ENCODE measurements at places on chromosomes 7 and 10. TPM values are rescaled to one million over a fixed set of nuclear protein-coding genes. Genes with fewer than 3 reads are reported as not detected.

DNA sequence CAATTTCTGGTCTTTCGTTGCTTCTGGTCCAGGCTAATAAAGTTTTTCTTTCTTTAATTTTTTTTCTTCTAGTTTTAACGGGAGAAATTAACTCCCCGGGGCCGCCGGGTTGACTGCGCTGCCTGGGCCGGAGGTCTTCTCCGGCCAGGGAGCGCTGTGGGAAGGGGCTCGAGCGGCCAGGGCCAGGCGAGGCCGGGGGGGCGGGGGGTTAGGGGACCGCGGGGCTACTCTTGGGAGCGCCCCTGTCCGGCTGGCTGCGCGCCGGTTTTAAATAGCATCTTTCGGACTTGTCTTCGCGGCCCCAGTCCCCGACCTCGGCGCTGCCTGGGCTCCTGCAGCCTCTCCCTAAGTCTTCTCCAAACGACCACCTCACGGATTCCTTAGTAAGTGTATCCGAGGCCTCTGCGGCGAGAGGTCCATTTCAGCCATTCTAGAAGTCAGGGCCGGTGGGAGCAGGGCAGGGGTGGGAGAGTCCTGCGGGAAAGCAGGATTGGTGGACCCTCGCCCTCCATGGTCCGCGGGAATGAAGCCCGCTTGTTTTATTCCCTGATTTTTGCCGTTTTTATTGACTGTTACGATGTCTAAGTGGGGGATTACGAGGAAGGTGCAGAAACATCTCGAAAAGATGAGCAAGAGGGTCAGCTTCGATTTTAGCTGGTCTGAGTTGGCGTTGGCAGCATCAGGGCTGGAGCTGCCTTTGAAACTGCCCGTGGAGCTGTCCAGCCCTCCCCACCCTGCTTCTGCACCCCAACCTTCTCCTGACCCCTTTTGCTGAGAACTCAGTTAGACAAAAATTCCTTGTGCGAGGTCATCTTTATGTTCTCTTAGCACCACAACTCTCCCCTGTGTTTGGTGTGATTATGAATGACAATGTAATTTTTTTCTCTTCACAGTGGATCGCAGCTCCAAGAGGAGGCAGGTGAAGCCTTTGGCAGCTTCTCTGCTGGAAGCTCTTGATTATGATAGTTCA is 555 bp downstream of the PHF14 start:
- peak overlapping the region; percentile 90 for H3K4me3 ChIP-seq
- peak overlapping the region; percentile 71 for H3K27ac ChIP-seq
- DNase-seq, result peak; percentile 38
- no peaks in the 10 kb centered on the region for H3K36me3 ChIP-seq
- peaks cover 9% of the 10 kb centered on the region for H3K4me1 ChIP-seq

- H3K27ac ChIP-seq, result no peak overlapping the region
- no peak overlapping the region for H3K4me3 ChIP-seq
- H3K36me3 ChIP-seq, result no peaks in the 10 kb centered on the region
- no peak for DNase-seq
- no peaks in the 10 kb centered on the region for H3K4me1 ChIP-seq
Observed at GRCh38 chr10:4213441-4213840, 428.4 kb upstream of the KLF6 start.

DNA sequence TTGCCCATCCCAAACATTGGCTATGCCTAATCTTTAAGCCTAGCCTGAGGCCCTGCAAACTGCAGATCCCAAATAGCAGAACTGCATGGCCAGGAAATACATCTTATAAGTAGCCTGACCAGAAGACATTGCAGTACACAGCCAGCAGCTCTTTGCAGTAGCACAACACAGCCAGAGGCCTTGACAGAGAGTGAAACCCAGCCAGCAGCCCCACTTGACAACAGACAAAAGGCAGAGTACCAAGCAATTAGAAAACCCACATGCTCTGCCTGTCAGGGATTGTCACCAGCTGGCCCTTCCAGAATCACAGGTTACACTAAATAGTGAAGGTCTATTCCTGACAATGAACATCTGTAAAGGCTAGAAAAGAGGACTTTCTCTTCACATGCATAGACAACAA is 242.8 kb upstream of the TMEM72 start:
- no peak for DNase-seq
- H3K4me1 ChIP-seq, result no peaks in the 10 kb centered on the region
- no peaks in the 10 kb centered on the region for H3K36me3 ChIP-seq
- no peak overlapping the region for H3K27ac ChIP-seq
- no peak overlapping the region for H3K4me3 ChIP-seq

GRCh38 chr7:5697754-5698424 is 83.6 kb downstream of the RNF216 start:
- no peaks in the 10 kb centered on the region for H3K27me3 ChIP-seq
- peaks cover 53% of the 10 kb centered on the region for H3K4me1 ChIP-seq
- DNase-seq, result no peak
- peak overlapping the region; percentile 64 for H3K27ac ChIP-seq
- no peak overlapping the region for H3K4me3 ChIP-seq
- H3K36me3 ChIP-seq, result no peaks in the 10 kb centered on the region

DNA sequence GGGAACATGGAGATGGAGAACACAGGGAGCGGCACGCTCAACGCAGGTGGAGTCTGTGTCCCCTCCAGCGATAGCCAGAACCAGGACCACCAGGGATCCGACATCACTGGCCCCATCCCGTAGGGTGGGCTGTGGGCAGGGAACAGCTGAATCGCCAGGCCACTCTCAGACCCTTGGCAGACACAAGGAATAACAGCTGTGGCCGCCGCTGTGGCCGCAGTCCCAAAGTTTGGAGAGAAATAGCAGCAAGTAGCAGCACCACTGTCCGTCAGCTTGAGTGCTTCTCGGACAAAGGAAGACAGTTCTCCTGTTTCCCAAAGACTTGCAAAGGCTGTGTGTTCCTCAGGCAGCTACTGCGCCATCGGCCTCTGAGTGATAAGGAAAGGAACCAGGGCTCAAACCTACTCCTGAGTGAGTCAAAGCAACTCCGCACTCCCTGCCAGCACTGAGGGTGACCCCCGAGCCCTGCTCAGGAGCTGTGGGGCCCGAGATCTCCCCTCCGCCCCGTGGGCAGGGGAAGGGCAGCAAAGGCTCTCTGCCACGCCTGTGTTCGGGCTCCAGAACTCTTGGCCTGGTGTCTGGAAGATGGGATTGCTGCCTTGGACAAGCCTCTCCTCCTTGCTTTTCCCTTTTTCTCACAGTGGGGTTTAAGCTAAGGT is 82.3 kb upstream of the FAM20C start:
- H3K27me3 ChIP-seq, result no peaks in the 10 kb centered on the region
- H3K36me3 ChIP-seq, result no peaks in the 10 kb centered on the region
- no peak overlapping the region for H3K4me3 ChIP-seq

- peak overlapping the region; percentile 51 for H3K4me3 ChIP-seq
- H3K36me3 ChIP-seq, result no peaks in the 10 kb centered on the region
- DNase-seq, result peak; percentile 22
- H3K4me1 ChIP-seq, result peaks cover 13% of the 10 kb centered on the region
- H3K27me3 ChIP-seq, result no peaks in the 10 kb centered on the region
Observed at GRCh38 chr7:105269397-105269796, 119.3 kb downstream of the SRPK2 start.

CYP2W1 gene
- total RNA-seq, result not detected

All from naive thymus-derived CD4-positive, alpha-beta T cell (primary cell).